ENCODE measurements at places on chromosomes 3 and 15. TPM values are rescaled to one million over a fixed set of nuclear protein-coding genes. Genes with fewer than 3 reads are reported as not detected.

TERC gene
- not detected for polyA plus RNA-seq

THSD4 gene
- 8.1 TPM for polyA plus RNA-seq

ZPLD1 gene
- not detected for polyA plus RNA-seq

FGF7 gene
- polyA plus RNA-seq: 6.2 TPM

STRA6 gene
- 11.7 TPM for polyA plus RNA-seq

NR2E3 gene
- 1.4 TPM for polyA plus RNA-seq

CCDC54 gene
- not detected for polyA plus RNA-seq

CHRFAM7A gene
- 0.64 TPM for polyA plus RNA-seq

ZDHHC23 gene
- 2.3 TPM for polyA plus RNA-seq

DNA sequence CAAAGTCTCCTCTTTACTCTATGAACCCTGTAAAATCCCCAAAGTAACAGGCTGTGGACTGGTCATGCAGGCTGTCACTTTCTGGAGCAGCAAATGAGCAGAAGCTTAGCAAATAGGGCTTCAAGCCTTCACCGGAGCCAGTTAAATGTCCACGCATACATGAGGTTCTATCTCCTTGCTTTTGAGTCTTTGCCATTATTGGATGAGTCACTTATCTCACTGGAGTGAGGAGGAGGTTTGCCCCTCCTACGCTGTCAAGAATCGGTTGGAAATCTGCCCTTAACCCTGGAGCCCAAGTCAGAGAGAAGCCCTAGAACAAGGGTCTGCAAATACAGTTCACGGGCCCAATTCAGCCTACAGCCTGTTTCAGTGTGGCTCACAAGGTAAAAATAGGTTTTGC, 126.1 kb upstream of the CTNNB1 start:
- no peaks in the 10 kb centered on the region for H3K4me1 ChIP-seq
- H3K27ac ChIP-seq: no peak overlapping the region
- no peaks in the 10 kb centered on the region for H3K36me3 ChIP-seq
- H3K27me3 ChIP-seq: no peaks in the 10 kb centered on the region

DNA sequence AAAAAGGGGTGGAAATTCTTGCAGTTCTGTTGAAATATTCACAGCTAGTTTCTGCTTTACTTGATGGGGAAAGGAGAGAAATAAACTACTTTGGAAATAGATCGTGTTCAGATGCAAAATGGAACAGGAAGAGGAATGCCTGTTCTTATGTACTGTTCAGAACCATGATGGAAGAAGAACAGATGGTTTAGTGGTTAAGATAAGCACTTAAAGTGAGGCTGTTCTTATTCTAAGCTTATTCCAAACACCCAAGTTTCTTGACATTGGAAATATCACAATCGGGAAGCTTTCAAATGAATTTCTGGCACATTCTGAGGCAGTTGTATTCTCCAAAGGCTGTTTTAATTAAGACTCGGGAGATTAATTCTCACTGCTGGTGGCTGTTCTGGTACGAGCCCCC, 228.5 kb downstream of the LSAMP start:
- H3K4me1 ChIP-seq: no peaks in the 10 kb centered on the region
- H3K27ac ChIP-seq: no peak overlapping the region
- H3K36me3 ChIP-seq: no peaks in the 10 kb centered on the region
- DNase-seq: no peak
- H3K4me3 ChIP-seq: no peak overlapping the region

DNA sequence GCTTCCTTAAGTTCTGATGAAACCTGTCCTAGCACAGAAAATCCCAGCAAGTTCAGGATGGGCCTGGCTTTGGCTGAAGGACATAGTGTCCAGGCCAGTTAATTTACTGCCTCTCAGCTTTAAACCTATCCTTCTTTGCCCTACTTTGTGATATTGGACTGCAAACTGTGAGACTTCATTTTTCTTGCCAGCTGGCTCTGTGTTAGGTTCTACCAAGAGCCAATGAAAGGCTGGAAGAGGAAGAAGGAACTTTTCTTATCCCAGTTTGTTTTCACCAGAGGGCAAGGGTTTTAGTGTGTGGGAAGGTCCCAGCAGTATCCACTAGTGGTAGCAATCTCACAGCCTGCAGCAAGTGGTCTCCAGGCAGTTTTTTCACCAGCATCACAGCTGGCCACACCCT, 18.2 kb downstream of the DCUN1D1 start:
- DNase-seq: peak; percentile 71
- H3K4me1 ChIP-seq: peaks cover 3% of the 10 kb centered on the region
- no peaks in the 10 kb centered on the region for H3K27me3 ChIP-seq
- peaks cover 4% of the 10 kb centered on the region for H3K36me3 ChIP-seq

GRCh38 chr15:27702581-27702980, 396.5 kb downstream of the OCA2 start:
- no peaks in the 10 kb centered on the region for H3K4me1 ChIP-seq
- DNase-seq: no peak
- no peak overlapping the region for H3K27ac ChIP-seq
- no peaks in the 10 kb centered on the region for H3K27me3 ChIP-seq
- H3K36me3 ChIP-seq: no peaks in the 10 kb centered on the region

GRCh38 chr3:157163217-157163953, 3.4 kb upstream of the CCNL1 start:
- no peak overlapping the region for H3K27ac ChIP-seq
- no peak overlapping the region for H3K4me3 ChIP-seq
- H3K36me3 ChIP-seq: no peaks in the 10 kb centered on the region
- no peak for DNase-seq

- H3K4me1 ChIP-seq: no peaks in the 10 kb centered on the region
- H3K27me3 ChIP-seq: no peaks in the 10 kb centered on the region
- H3K36me3 ChIP-seq: no peaks in the 10 kb centered on the region
- no peak for DNase-seq
- no peak overlapping the region for H3K27ac ChIP-seq
Measured at GRCh38 chr3:72950801-72951200, 45.8 kb upstream of the PPP4R2 start.

GRCh38 chr3:106036696-106037095, 167.9 kb upstream of the CBLB start:
- H3K27me3 ChIP-seq: no peaks in the 10 kb centered on the region
- DNase-seq: no peak
- H3K4me1 ChIP-seq: no peaks in the 10 kb centered on the region
- no peak overlapping the region for H3K4me3 ChIP-seq
- H3K36me3 ChIP-seq: no peaks in the 10 kb centered on the region
- no peak overlapping the region for H3K27ac ChIP-seq

- H3K4me3 ChIP-seq: no peak overlapping the region
- H3K4me1 ChIP-seq: peaks cover 31% of the 10 kb centered on the region
- H3K36me3 ChIP-seq: no peaks in the 10 kb centered on the region
Measured at GRCh38 chr3:9032231-9032777, 69.0 kb upstream of the RAD18 start.

DNA sequence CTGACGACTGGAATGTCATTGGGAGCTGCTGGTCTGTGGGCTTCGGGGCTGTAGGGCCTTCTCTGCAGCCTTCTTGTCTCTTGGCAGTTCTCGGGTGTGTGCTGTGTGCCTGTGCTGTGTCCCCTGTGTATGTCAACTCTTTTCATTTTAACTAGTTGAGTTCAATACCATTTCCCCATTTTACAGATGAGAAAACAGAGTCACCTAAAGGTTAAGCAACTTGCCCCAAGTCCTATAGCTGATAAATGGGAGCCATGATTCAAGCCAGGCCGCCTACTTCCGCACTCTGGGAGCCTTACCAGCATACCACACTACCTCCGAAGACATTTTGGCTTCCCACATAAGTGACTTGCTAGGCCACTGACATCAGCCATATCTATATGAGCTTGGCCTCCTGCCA, 85.7 kb downstream of the FAM81A start:
- H3K27ac ChIP-seq: no peak overlapping the region
- no peak for DNase-seq
- no peak overlapping the region for H3K4me3 ChIP-seq
- no peaks in the 10 kb centered on the region for H3K4me1 ChIP-seq

DNA sequence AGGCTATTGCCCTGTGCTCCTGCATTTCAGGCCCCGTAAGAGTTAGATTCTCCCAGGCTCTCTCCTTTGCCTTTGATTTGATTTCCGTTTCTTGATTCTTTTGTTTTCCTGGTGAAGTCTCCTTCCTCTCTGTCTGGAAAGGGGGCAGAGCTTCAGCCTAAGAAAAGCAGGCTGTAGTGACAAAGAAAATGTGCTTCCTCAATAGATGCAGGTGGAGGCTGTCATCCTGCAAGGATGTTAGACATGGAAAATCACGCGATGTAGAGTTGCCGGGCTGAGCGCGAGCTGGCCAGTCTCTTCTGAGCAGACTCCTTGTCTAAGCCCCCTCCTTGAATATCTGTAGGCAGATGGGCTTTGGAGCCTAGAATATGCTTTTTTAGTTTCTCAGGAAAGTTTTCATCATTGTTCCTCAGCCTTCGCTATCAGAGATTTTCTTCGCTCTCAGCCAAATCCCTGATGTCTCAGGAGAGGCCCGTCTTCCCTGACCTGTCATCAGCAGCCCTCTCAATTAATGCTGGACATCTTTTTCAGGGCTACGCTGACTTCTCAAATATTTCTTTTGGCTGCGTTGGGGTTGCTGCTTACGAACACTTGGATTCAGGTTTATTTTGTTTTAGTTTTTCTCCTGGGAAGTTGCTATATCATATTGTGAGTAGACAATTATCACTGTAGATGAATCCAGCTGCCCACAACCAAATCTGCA, 163.6 kb downstream of the ITPR1 start:
- DNase-seq: no peak
- H3K27me3 ChIP-seq: no peaks in the 10 kb centered on the region
- H3K4me3 ChIP-seq: no peak overlapping the region
- no peaks in the 10 kb centered on the region for H3K4me1 ChIP-seq
- H3K27ac ChIP-seq: no peak overlapping the region

GRCh38 chr3:192896208-192896607, 21.4 kb downstream of the MB21D2 start:
- no peaks in the 10 kb centered on the region for H3K4me1 ChIP-seq
- no peaks in the 10 kb centered on the region for H3K27me3 ChIP-seq
- H3K36me3 ChIP-seq: no peaks in the 10 kb centered on the region
- no peak for DNase-seq
- H3K27ac ChIP-seq: no peak overlapping the region

GRCh38 chr3:120846073-120846472, 61.9 kb upstream of the STXBP5L start:
- H3K36me3 ChIP-seq: no peaks in the 10 kb centered on the region
- no peak overlapping the region for H3K4me3 ChIP-seq
- no peak overlapping the region for H3K27ac ChIP-seq
- no peaks in the 10 kb centered on the region for H3K4me1 ChIP-seq
- no peak for DNase-seq
